ENCODE measurements at places on chromosomes 1 and 21.

- no peak for DNase-seq
Measured at GRCh38 chr21:24896735-24897124, 710.6 kb downstream of the MRPL39 start.

DNA sequence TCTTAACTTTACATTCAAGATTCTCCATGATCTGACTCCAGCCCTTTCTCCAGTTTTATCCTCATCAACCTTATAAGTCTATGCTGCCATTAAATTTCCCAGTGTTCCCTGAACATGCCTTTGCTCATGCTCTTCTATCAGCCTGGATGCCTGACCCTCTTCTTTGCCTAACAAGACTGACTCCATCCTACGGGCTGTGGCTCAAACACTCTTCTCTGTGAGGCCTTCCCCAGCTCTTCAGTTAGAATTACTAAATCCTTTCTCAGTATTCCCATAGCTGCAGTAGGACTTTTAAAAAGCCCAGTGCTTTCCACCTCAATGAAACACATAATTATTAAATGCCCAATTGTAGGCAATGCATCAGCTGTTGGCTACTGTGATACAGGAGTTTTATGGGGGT lies 76.5 kb upstream of the GNG12 start:
- no peak for DNase-seq

GRCh38 chr1:223135176-223135942 lies 7.7 kb downstream of the TLR5 start:
- no peak for DNase-seq

- no peak for DNase-seq
Measured at GRCh38 chr1:52532247-52532646, 20.6 kb downstream of the TUT4 start.

DNA sequence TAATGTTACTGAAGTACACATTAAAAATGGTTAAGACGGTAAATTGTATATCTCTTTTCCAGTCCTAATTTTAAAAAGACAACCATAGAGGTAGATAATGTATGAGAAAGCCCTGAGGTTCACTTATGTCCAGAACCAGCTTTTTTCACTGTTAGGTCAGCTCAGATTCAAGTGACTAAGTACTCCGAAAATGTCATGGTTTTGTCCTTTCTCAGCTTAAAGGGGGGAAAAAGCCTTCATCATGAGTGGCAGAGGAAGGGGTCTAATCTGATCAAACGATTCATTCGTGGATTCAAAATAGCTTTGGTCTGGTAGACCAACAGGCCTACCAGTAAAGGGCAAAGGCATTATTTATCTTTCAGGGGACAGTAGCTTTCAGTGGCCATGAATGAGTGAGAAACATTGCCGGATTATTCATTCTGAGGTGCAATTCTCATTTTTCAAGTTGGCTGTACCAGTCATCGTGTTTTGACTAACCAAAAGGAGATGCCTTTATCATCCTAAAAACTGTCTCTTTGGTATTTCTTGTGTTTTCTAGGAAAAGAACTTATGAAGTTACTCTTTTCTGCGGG lies 208.4 kb downstream of the HHIPL2 start:
- DNase-seq = no peak

DNA sequence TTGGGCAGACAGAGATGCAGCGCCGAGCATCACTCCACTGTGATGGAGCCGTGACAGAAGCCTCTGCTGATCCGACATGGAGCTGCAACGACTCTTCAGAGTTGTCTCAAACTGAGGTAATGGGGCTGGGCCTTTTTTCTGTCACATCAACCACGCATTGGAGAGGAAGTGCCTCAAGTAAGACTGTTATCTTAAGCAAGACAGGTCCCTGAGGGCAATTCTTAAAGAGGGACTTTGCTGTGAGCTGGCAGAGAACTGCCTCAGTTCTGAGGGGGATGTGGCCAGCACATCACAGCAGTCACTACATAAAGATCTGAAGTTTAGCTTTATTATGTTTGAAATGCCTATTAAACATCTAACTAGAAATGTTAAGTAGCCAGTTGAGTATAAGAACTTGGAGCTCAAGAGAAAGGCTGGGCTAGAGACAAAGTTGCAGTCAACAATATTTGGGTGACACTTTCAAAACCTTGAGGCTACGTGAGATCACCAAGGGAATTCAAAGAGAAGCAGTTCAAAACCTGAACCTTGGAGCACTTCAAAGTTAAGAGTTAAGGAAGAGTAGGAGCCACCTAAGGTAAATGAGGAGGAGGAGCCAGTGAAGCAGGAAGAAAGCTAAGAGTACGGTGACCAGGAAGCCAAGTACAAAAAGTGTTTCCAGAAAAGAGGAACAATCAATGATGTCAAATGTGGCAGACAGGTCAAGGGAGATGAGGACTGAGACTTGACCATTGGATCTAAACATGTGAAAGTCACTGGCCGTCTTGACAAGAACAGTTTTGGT lies 54.2 kb upstream of the BCL9 start:
- DNase-seq = no peak

- DNase-seq = no peak
Measured at GRCh38 chr1:71831646-71832045, 450.7 kb downstream of the NEGR1 start.

GRCh38 chr1:224407571-224408293 lies 26.9 kb downstream of the WDR26 start:
- DNase-seq = no peak

GRCh38 chr1:41504114-41505035 lies 19.9 kb upstream of the EDN2 start:
- DNase-seq = no peak

GRCh38 chr1:26705788-26706311 lies 10.0 kb downstream of the ARID1A start:
- DNase-seq = no peak

GRCh38 chr21:32921632-32922230 lies 104.0 kb upstream of the OLIG2 start:
- DNase-seq = no peak

- DNase-seq = no peak
Measured at GRCh38 chr1:17196496-17197185, 8.3 kb upstream of the PADI1 start.
